ENCODE measurements at places on chromosomes 1 and 21.

- no peak for DNase-seq
These were observed 972 bp downstream of the CFAP410 start for GRCh38 chr21:44337941-44338895.

DNA sequence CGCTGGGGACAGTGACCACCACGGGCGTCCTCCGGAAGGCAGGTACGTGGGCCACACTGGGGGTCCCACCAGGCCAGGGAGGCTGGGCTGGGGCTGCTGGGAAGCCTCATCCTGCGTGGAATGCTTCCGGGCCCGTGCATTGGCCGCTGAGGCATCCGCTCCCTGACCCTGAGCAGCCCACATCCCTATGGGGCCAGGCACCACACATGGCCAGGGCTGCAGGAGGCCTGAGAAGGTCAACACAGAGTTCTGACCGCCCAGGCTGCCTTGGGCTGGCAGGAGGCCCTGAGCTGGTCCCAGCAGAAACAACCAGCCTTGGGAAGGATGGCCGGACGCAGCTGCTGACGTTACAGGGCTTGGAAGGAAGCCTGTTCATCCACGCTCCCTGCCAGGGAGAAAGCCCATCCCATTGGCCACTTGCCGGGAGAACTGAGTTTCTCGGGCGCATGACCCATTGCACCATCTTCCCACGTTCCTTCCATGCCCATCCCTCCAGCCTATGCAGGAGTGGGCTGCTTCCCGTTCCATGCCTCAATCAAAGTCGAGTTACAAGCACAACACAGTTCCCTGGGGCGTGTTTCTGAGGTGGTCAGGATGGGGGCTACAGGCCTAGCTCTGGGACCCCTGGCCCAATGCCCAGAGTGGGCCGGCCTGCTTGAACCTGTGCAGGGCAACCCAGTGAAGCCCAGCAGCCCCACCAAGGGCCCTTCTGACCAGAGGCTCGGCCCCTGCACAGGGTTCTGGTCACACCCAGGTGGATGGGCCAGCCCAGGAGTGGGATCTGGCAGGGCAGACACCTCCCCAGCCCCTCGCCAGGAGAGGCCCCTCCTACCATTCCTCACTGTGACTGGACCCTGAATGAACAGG is 31.7 kb downstream of the TRIM11 start:
- no peak for DNase-seq

DNA sequence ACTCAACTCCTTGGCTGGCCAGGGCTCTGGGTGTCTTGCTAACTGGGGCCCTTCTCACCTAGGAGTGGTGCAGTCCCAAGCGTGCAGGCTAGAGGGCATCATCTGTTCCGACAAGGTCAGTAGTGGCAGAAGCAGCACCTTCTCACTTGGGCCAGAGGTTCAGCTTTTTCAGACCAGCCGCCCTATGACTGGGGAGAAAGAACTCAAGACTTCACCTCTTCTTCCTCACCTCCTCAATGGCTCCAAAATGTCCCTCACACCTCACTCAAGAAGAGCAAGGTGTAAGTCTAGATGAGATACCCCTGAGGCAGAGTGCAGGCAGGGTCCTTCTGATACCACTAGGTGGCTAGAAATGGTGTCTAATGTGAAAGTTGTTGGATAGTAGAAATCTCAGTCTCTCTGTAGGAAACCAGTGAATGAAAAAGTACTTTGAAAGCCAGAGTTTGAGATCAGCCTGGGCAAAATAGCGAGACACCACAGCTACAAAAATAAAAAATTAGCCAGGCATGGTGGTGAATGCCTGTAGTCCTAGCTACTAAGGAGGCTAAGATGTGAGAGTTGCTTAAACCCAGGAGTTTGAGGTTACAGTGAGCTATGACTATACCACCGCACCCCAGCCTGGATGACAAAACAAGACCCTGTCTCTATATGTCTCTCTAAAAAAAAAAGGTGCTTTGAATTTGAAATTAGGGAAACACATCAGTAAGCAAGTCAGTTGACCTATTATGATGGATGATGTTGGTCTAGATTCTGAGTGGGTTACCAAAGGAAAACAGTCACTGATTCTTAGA is 8.6 kb upstream of the IL20 start:
- DNase-seq: no peak

DNA sequence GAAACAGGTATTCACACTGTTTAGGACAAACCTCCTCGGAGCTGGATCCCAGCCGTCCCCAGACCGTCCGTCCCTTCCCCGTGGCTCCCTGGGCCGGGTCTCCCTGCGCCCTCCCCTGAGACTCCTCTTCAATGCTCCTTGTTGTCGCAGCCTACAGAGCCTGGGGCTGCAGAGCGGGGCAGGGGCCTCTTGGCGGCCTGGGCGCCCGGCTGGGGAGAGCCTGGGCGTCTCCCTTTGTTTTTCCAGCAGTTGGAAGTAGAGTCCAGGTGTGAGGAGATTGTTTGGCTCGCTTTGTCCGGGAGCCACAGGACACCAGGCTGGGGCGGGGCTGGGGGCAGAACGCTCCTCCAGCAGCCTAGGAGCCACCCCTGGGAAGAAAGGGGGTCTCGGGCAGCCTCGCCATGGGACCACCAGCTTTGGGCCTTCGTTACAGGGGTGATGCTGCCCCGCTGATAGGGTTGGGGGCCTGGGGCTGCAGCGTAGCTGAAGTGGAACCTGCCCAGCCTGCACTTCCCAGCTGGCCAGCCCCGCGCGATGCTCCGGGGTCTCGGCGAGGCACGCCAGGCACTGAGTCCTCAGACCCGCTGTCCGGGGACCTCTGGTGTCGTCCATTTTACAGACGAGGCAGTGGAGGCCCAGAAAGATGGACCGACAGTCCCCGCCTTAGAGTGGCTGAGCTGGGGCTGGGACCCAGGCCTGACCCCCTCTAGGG is 66.9 kb downstream of the PRDM16 start:
- DNase-seq: no peak

- DNase-seq: no peak
These were observed 4.2 kb upstream of the INTS3 start for GRCh38 chr1:153723687-153724086.

DNA sequence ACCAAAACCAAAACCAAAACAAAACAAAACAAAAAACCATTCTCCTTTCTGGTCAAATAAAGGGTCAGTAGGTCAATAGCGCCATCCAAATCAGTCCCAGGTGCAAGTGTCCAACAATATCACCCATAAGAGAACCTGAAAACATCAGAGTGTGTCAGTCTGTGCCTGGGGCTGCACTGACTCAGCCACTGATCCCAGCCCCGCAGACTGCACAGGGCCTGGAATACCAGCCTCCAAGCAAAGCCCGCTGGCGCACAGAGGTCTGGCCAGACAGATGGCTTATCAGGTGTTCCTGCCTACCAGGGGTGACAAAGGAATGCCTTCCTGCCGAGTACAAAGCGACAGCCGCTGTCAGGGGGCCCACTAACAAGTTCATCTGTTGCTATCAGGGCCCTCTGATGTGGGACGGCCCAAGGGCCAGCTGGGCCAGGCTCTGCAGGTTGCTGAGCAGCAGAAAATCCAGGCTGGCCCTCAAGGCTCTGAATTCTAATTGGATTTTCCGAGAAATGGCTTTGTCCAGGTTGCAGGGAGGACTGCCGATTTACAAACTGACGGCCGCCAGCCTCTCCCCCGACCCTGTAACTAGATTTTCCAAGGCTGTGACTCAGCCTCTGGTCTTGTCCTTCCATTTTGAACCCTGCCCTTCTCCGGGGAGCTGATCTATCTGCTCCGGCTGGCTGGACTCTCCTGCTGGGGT is 13.7 kb upstream of the TMEM51 start:
- no peak for DNase-seq

DNA sequence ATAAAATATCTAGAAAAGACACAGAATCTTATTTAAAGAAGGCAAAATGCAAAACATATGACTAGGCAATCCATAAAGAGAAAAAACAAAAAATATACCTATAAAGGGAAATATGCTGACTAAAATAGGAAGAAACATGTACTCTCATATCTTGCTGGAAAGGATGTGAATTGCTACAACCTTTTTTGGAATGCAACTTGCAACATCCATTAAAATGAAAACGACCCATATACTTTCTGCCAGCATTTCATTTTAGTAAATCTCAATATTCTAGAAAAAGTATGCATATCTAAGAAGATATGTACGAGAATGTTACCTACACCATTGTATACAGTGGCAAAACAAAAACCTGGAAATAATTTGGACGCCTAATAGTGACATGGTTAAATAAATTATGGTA is 56.6 kb downstream of the EDEM3 start:
- DNase-seq: no peak

DNA sequence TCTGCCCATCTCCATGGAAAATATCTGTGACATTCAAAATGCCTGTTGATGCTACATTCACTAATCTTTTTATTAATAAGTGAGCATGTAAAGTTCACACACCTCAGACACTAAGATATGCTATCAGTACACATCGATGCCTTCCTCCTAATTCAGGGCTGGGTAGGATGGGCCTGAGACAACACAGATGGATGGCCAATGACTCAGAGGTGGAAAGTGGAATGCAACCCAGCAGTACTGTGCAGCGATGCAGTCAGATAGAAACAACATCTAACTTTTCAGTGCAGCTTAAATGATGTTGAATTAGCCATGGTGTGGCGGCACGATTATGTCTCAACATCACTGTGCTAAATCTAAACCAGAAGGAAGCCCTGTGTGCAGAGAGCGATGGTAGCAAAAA is 161.6 kb upstream of the KCNJ15 start:
- DNase-seq: no peak
